NCI-H446 treated with DMSO at 0.1 percent for 48 hours (cell line): ENCODE measurements at places on chromosomes 12 and 14.

DNA sequence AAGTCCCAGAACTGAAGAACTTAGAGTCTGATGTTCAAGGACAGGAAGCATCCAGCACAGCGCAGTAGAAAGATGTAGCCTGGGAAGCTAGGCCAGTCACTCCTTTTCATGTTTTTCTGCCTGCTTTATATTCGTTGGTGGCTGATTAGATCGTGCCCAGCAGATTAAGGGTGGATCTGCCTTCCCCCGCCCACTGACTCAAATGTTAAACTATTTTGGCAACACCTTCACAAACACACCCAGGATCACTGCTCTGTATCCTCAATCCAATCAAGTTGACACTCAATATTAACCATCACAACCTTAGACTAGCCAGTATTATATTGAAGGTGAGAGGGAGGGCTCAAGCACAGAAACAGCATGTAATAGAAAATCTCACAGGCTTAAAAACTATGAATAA lies 222.9 kb downstream of the C12orf50 start:
- no peak for DNase-seq

GRCh38 chr12:123512838-123513665 lies 20.5 kb downstream of the RILPL1 start:
- DNase-seq = no peak

DNA sequence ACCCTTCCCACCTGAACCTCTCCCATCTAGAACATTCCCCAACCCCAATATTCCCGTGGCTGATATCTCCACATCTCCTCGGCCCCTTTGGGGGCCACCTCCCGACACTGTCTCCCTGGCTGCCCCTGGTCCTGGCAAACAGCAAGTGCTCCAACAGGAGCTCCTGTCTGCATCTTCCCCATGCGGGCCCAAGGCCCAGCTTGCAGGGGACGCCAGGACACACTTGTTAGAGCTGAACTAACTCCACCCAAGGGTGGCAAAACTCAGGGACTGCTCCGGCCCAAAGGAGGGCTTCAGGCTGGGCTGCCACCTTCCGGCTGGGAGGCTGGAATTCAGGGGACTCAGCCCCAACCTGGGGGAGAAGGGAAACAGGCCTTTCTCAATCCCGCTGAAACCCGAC lies 106.6 kb downstream of the NCOR2 start:
- DNase-seq = no peak

DNA sequence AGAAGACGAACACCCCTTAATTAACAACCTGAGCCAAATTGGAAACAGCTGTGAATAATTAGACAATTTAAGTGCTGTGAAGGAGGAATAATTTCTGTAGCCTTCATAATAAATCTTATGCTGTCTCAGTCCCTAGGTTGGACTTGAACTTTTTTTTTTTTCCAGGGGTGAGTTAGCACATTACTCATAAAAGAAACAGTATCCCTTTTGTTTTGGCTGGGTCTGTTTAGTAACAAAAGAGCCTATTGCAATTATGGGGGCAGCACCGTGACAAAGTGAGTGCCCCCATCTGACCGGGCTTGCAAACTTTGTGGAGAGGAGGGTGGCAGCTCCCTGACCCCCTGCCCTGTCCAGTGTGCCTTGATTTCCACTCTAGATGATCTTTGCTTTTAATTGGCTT lies 167.4 kb downstream of the DICER1 start:
- no peak for DNase-seq

DNA sequence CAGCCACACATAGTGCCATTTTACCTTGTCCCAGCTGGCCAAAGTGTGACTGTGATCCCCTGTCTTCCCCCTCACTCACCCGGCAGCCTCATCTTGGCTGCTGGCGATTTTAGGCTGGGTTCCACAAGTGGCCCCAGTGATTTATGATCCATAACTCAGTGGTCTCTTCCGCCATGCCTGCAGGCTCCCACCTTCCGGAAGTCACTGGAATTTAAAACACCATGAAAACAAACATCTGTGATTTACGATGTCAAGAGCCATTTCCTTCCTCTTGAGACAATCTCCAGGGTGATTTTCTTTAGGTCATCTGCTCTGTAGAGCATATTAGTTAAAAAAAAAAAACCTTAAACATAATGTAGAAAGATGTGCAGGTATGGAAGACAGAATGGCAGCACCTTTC lies 282.3 kb downstream of the CACNA1C start:
- no peak for DNase-seq

GRCh38 chr14:34365309-34365915 lies 96.6 kb downstream of the SPTSSA start:
- DNase-seq = no peak

- no peak for DNase-seq
Measured at GRCh38 chr12:67829896-67830295, 159.4 kb upstream of the IFNG-AS1 start.

- no peak for DNase-seq
Measured at GRCh38 chr12:49043241-49043640, 17.4 kb downstream of the KMT2D start.

GRCh38 chr12:117774941-117775775 lies 193.6 kb downstream of the KSR2 start:
- no peak for DNase-seq

DNA sequence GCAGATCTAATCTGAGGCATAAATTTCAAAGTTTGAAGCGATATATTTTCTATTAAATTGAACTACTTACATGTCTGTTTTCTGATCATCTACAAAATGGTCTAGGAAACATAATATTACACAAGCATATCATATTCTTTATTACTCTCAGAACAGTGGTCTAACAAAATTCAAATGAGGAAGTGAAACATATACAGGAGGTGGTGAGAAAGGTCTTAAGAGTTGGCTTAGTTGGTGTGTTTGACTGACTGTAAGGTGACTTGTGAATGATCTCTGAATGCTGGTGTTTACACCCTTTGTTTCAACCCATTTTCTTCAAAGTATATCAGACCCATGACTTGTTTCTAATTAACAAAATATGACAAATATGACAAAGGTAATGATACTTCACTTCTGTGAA lies 1156.8 kb downstream of the SLC16A7 start:
- no peak for DNase-seq

GRCh38 chr14:36901861-36902260 lies 240.2 kb downstream of the PAX9 start:
- DNase-seq = no peak

GRCh38 chr14:82366803-82367202 lies 833.1 kb upstream of the SEL1L start:
- no peak for DNase-seq

DNA sequence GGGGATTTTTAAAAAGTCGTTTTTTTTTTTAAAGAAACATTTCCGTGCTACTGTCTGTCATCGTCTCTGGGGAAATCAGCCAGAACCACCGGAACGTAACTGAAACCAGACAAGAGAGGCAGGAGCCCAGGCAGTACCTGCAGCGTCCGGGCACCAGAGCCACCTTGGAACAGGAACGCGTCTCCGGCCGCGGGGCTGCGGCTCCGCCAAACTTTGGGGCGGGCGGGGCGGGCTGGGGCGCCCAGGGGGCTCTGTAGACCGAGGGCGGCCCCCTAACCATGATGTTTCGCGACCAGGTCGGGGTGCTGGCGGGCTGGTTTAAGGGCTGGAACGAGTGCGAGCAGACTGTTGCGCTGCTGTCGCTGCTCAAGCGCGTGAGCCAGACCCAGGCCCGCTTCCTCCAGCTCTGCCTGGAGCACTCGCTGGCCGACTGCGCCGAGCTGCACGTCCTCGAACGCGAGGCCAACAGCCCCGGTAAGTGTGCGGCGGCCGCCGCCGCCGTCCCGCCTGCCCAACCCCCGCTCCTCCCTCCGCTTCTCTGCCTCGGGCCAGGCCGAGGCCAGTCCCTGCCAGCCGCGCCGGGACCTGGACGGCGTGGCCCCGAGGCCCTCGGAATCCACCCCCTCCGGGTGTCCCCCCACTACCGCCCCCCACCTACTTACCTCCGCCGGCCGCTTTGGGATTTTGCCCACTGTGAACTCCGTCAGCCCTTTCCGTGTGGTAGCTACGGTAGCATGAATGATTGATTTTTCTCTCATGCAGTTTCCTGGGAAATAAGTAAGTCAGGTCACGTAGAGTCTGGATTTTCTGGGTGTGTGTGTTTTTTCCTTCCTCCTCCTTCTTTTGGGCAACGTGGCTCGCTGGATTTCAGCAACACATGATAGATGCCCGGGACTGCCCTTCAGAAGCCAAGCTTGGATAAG lies 972 bp downstream of the SAMD4A start:
- DNase-seq = no peak

DNA sequence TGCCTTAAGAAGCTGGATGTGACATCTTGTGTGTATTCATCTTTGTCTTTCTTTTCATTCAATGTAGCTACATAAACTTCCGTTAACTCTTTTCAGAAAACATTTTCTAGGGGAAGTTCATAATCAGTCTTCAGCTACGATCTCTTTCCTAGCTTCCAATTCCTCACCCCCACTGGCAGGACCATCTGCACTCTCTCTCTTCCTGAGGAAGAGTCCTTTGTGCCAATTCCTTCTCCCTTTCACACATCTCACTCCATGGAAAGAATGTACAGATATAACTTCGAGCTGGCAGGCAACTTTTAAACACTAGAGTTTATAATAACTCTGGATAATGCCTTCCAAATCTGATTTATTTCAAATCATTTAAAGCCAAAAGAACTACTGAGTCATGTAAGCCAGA lies 495.7 kb downstream of the GALC start:
- DNase-seq = peak; percentile 79

DNA sequence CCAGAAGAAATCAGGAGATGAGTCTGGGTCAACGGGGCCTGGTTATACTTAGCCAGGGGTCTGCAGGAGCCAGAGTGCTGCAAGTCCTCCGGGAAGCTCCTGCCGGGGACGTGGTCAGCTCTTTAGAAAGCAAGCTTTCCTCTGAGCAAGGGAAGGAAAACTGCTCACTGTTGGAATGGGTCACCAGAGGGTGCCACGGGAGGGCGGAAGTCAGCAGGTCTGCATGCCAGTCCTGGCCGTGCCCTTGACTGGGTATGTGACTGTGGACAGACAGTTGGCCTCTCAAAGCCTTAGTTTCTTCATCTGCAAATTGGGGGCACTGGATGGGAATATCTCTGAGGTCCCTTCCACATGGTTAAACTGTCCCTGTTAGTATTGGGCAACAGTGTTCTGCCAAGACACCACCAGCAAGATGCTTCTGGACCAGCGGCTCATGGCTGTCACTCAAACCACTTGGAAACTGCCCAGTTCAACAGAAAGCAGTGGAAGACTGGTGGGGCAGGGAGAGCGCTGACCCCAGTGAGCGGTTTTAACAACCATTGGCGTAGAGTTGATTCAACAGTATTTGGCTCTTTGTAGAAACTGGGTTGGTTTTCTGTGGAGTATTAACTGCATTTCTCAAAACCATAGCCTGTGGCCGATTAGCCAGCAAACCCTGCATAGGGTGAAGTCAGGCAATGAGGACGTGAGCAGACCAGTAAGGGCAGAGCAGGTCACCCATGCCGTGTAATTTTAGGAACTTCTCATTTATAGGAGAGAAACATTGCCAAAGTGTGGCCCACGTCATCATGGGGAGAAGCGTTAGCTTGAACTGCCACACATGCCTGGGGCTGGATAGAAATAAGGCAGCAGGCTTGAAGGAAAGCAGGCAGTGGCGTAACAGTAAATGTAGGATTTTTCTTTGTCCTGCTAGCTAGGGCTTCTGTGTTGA lies 163.9 kb upstream of the PRMT8 start:
- DNase-seq = no peak

GRCh38 chr12:59191372-59191771 lies 271.1 kb upstream of the LRIG3 start:
- DNase-seq = no peak

- no peak for DNase-seq
Measured at GRCh38 chr14:91254461-91254860, 10.0 kb upstream of the GPR68 start.

DNA sequence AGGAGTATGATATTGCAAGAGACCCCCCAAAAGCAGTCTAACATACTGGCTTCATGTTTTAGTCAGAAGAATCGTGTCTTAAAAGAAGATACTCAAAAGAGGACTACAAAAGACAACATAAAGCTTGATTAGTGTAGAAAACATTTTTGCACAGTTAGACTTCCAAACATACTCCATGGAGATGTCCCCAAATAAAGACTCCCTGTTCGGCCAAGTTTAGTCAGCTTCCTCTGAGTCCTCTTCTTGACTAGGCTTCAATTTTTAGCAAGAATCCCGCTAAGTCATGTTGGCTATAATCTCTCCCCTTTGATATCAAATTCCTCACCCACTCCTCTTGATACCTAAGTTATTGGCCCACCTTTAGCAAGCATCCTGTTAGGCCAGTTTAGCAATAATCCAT lies 298.0 kb downstream of the RMST start:
- DNase-seq = no peak

GRCh38 chr14:46691819-46692218 lies 40.2 kb upstream of the RPL10L start:
- DNase-seq = no peak

DNA sequence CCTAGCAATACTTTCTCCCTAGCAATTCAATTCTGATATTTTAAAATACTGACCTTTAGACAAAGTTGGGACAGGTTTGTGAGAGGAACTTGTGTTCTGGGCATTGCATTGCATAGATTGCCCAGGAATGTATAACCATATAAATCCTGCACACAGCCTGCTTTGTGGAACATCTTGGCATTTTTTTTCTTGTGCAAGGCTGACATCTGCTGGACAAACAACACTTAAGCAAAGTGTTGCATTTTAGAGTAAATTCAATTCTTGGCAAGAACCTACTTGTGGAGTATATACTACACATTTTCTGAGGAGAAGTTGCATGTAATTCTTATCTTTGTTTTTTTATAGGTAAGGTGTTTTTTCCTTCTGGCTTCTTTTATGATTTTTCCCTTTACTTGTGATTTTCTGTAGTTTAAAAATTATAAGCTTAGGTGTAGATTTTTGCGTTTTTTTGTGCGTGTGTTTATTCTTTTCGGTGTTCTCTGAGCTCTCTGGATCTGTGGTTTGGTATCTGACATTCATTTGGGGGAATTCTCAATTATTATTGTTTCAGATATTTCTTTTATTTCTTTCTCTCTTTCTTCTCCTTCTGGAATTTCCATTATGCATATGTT lies 26.4 kb downstream of the TESPA1 start:
- no peak for DNase-seq

GRCh38 chr14:88209273-88209672 lies 113.8 kb downstream of the KCNK10 start:
- no peak for DNase-seq

- DNase-seq = no peak
Measured at GRCh38 chr12:108833355-108833733, 24.0 kb downstream of the SSH1 start.
